Kidney epithelial cell (primary cell): ENCODE measurements at places on chromosomes 3 and 15. TPM values are rescaled to one million over a fixed set of nuclear protein-coding genes. Genes with fewer than 3 reads are reported as not detected.

NANOGP8 gene
- total RNA-seq: not detected in 2 replicates

C3orf85 gene
- not detected in 2 replicates for total RNA-seq

DNA sequence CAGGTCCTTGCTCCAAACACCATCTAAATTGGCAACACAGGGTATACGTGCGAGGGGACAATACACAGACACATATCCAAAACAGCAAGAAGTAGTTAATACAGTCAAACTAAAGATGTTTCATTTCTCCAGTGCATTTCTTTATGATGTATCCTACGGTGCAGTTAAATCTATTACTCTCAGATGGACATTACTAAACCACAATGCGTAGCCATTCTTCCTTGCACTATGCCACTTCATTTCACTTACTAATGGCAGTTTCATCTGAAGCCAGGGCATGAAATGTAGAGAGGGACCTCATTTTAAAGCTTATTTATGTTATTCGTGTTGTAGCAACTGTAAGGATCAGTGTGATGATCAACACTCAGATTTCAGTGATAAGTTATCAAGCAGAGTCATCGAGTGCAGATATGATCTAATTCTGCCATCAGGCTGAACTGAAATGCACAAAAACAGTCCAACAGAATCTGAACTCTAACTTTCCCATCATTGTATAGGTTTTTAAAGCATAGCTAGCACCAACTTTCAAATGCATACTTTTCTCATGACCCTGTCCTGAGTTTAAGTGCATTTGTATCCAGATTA is 14.5 kb downstream of the TNIK start:
- no peak for DNase-seq

GRCh38 chr15:40392986-40393948 is 10.7 kb downstream of the KNSTRN start:
- DNase-seq: no peak

DNA sequence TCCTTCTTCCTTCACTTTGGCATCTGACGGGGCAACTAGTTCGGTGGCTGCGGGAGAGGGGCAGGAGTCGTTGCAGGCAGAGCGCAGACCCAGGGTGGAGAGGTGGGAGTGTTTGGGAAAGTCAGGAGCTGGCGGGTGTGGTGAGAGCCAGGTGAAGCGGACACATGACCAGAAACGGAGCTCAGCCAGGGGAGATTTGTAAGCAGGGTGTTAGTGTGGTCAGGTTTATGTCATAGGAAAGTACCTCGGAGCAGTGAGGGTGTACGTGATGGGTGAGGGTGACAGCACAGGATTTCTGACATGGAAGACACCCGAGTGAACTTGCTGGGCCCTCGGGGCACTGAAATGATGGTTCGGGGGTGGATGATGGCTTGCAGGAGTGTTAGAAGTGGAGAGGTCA is 247.4 kb upstream of the TPM1 start:
- DNase-seq: no peak

GRCh38 chr3:176633511-176633910 is 563.8 kb downstream of the TBL1XR1 start:
- DNase-seq: no peak

GRCh38 chr15:26711445-26711844 is 61.4 kb downstream of the GABRB3 start:
- no peak for DNase-seq

- no peak for DNase-seq
Measured at GRCh38 chr15:69623392-69624154, 171.0 kb downstream of the RPLP1 start.

GRCh38 chr3:195154111-195154791 is 116.7 kb downstream of the XXYLT1 start:
- DNase-seq: no peak

GRCh38 chr15:35062738-35063099 is 22.4 kb downstream of the NANOGP8 start:
- no peak for DNase-seq

DNA sequence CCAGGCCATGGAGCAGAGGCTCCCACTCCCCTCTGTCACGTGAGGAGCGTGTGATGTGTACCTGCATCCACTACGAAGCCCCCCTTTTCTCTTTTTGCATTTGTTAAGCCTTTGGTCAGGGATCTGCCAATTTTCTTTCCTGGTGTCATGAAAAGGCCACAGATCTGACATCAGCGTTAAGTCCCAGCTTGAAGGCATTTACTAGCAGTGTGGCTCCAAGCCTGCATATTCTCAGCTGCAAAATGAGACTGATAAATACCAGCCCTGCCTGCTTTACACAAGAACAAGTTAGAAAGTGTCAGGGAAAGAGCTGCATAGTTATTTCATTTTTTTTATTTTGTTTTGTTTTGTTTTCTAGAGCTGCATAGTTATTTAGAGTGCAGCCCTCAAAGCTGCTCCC is 2.3 kb upstream of the ANKRD63 start:
- no peak for DNase-seq

DNA sequence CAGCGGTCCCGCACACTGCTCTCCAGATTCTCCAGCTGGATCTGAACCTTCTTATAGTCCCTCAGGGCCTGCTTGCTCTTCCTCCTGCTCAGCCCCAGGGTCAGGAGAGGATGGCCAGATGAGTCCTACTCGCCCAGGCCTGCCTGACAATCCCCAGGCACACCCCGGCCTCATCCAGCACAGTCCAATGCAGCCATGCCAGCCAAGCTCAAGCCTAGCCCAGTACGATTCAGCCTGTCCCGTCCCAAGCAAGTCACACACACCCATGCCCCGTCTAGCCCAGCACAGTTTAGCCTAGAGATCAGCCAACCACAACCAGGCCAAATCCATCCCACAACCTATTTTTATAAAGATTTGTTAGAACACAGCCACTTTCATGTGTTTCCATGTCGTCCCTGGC is 16.8 kb downstream of the PLXNB1 start:
- DNase-seq: no peak

- no peak for DNase-seq
Measured at GRCh38 chr3:172506094-172506493, 17.1 kb downstream of the TNFSF10 start.

DNA sequence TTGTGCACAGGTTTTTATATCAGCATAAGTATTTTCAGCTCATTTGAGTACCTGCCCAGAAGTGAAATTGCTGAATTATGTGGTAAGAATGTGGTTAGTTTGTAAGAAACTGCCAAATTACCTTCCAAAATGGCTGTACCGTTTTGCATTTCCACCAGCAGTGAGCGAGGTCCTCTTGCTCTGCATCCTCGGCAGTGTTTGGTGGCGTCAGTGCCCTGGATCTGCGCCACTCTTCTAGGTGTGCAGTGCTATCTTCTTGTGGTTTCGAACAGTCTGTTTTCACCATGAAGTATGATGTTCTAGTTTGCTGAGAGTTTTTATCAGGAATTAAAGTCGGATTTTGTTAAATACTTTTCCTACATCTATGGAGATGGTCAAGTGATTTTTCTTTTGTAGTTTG is 24.8 kb upstream of the PCSK6 start:
- no peak for DNase-seq

PCOLCE2 gene
- 1.7 and 3.4 TPM in 2 replicates for total RNA-seq

- no peak for DNase-seq
Measured at GRCh38 chr15:73704869-73705645, 20.9 kb downstream of the CD276 start.

GRCh38 chr3:189100866-189101265 is 70.9 kb upstream of the TPRG1 start:
- DNase-seq: no peak

THSD4 gene
- total RNA-seq: 17.7 and 19.6 TPM in 2 replicates
